ENCODE measurements at places on chromosomes 11 and 22. TPM values are rescaled to one million over a fixed set of nuclear protein-coding genes. Genes with fewer than 3 reads are reported as not detected.

GRCh38 chr22:41576877-41577276 lies 12.8 kb downstream of the PMM1 start:
- H3K27me3 ChIP-seq = no peaks in the 10 kb centered on the region
- no peak overlapping the region for H3K4me3 ChIP-seq
- H3K27ac ChIP-seq = no peak overlapping the region
- no peaks in the 10 kb centered on the region for H3K4me1 ChIP-seq
- DNase-seq = peak; percentile 70

CEND1 gene
- not detected for polyA plus RNA-seq

GRCh38 chr11:16356761-16357393 lies 531 bp upstream of the SOX6 start:
- no peaks in the 10 kb centered on the region for H3K27me3 ChIP-seq
- no peak for DNase-seq
- H3K4me3 ChIP-seq = no peak overlapping the region
- peaks cover 10% of the 10 kb centered on the region for H3K4me1 ChIP-seq
- no peaks in the 10 kb centered on the region for H3K36me3 ChIP-seq
- no peak overlapping the region for H3K27ac ChIP-seq

GRCh38 chr11:15115686-15116085 lies 963 bp downstream of the INSC start:
- no peaks in the 10 kb centered on the region for H3K4me1 ChIP-seq
- no peak for DNase-seq
- no peak overlapping the region for H3K4me3 ChIP-seq
- H3K27ac ChIP-seq = no peak overlapping the region
- H3K36me3 ChIP-seq = no peaks in the 10 kb centered on the region

MRPL23 gene
- 68.0 TPM for polyA plus RNA-seq

LDHAL6A gene
- polyA plus RNA-seq = not detected

GRCh38 chr11:93567401-93567895 lies 24.3 kb upstream of the SMCO4 start:
- peak overlapping the region; percentile 84 for H3K27ac ChIP-seq
- DNase-seq = no peak
- no peaks in the 10 kb centered on the region for H3K27me3 ChIP-seq

GRCh38 chr11:127055236-127055635 lies 54.7 kb upstream of the KIRREL3 start:
- H3K36me3 ChIP-seq = no peaks in the 10 kb centered on the region
- H3K27me3 ChIP-seq = no peaks in the 10 kb centered on the region
- H3K4me3 ChIP-seq = no peak overlapping the region

GAL3ST1 gene
- polyA plus RNA-seq = 1.4 TPM

DNA sequence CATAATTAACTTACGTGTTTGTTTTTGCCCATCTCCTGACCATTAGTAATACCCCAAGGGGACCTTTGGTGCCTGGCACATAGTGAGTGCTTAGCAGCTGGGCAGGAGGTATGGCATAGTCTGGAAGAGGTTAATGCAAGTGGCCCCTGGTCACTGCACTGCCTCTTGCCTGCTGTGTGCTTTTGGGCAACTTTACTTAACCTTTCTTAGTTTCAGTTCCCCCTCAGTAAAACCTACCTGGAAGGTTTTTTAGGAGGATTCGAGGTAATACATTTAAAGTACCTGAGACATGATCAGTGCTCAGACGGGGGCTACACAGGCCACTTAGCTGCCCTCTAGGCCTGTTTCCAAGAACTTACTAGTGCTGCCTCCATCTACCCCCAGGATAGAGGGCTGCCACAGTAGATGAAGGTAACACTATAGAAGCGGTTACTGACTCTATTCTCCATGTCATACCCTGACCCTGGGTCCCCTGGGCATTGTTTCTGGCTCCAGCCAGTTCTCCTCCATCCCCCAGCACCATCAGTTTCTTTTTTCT lies 3.3 kb downstream of the POLD4 start:
- H3K27ac ChIP-seq = no peak overlapping the region
- no peaks in the 10 kb centered on the region for H3K36me3 ChIP-seq
- H3K27me3 ChIP-seq = no peaks in the 10 kb centered on the region
- no peak overlapping the region for H3K4me3 ChIP-seq
- peaks cover 32% of the 10 kb centered on the region for H3K4me1 ChIP-seq

CRYBB2 gene
- polyA plus RNA-seq = 0.10 TPM

- no peak overlapping the region for H3K27ac ChIP-seq
- DNase-seq = no peak
- H3K27me3 ChIP-seq = no peaks in the 10 kb centered on the region
- H3K36me3 ChIP-seq = no peaks in the 10 kb centered on the region
These were observed 63.3 kb upstream of the ME3 start for GRCh38 chr11:86735451-86736290.

- H3K27me3 ChIP-seq = no peaks in the 10 kb centered on the region
- peak overlapping the region; percentile 44 for H3K27ac ChIP-seq
- no peak overlapping the region for H3K4me3 ChIP-seq
- H3K4me1 ChIP-seq = no peaks in the 10 kb centered on the region
- H3K36me3 ChIP-seq = no peaks in the 10 kb centered on the region
These were observed 9.9 kb downstream of the OSBPL5 start for GRCh38 chr11:3155216-3155615.

SVIP gene
- polyA plus RNA-seq = 3.1 TPM

DNA sequence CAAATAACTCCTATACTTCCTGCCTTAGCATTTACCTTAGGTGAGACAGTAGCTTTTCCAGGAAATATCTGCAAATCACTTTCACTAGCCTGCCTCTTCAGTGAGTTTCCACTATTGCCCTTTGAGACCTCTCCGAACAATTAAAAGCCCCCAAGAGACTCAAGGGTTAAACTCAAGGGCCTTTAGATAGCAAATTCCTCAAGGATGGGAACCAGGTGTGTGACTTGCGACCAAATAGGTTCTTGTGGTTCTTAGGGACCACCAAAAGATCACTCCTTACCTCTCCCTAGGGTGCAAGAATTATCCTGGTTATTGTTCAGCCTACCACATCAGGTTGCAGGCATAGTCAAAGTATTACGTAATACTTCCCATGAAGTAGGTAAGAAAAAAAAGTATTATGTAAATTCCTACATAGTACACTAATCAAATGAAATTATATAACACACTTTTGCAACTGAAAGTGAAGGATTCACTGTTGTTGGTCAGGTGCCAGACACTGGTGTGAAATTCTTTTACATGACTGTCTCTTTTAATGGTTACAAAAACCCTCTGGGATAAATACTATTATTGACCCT lies 1.4 kb upstream of the RDX start:
- H3K36me3 ChIP-seq = no peaks in the 10 kb centered on the region
- no peak for DNase-seq
- H3K4me3 ChIP-seq = no peak overlapping the region
- peaks cover 35% of the 10 kb centered on the region for H3K4me1 ChIP-seq

DNA sequence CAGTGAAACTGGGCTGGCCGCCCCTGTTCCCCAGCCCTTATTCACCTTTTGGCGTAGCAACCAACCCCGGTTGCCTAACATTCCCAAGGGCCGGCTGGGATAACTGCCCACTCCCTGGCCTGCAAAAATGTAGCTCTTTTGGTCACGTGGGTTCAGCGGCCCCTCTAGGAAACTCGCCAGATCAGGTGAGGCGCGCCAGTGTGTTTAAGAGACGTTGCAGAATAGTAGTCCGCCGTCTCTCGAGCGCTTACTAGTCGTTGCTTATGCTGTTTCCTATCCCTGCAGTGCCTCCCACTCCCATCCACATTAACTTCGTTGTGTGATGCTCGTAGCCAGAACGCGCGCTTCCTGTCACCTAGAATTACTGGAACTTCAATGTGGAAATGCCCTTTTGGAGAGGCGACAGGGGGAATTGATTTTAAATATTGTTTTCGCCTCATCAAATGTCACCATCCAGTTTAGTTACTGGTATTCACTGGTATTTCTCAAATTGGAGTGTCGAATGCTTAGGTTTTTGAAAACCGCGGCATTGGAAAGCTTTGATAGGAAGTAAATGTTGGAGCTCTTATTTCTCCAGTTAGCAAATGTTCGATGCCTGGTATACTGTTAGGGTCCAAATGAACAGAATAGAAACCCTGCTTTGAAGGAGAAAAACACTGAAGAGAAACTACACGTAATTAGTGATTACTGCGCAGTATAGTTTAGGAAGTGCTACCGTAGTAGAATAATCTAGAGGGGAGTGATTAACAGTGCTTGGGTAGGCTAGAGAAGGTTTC lies 823 bp downstream of the CEP57 start:
- H3K36me3 ChIP-seq = peaks cover 7% of the 10 kb centered on the region
- peaks cover 11% of the 10 kb centered on the region for H3K4me1 ChIP-seq
- H3K4me3 ChIP-seq = peak overlapping the region; percentile 93
- H3K27ac ChIP-seq = peak overlapping the region; percentile 99
- peak; percentile 73 for DNase-seq
- H3K27me3 ChIP-seq = no peaks in the 10 kb centered on the region

ATG13 gene
- polyA plus RNA-seq = 37.7 TPM

DNA sequence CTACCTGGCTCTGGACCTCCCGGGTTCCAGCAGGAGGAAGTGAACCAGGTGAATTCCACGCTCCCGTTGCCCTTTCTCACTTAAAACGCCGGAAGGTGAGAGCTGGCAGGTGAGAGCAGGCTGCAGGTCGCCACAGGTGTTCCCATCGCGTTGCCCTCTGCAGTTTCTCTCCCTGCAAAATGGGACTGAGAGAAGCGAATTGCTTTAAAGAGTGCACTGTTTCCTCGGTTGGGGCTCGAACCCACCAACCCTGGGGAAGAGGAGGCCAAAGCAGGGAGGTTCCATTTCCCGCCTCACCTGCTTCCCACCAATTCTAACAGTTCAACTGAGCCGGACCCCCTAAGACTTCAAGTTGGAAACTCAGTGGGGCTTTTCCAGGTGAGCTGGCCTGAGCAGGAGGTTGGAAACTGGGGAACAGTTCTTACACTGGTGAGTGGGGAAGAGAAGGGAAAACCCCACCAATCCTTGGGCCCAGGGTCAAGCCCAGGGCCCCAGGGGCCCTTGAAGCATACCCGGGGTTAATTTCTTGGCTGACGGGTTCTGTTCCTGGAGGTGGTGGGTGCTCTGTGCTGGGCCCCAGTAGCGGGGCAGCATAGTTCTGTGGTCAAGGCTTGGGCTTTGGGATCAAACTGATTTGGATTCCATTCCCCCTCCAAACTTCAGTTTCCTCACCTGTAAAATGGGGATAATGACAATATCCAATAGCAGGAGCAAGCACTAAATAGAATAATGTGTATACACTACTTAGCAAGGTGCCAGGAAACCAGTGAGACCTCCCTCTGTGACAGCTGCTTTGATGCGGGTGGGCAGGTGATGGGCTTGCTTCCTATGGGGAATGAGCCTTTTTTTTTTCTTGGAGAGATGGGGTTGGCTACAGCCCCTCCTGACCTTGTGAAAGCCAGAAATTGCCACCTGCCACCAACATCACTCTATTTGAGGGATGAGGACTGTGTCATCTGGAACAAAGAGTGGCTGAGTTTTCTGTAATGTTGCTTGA lies 788 bp downstream of the CD82 start:
- peak overlapping the region; percentile 61 for H3K27ac ChIP-seq
- H3K36me3 ChIP-seq = no peaks in the 10 kb centered on the region
- no peak for DNase-seq
- H3K27me3 ChIP-seq = no peaks in the 10 kb centered on the region

DNHD1 gene
- polyA plus RNA-seq = 6.3 TPM

C11orf65 gene
- 1.2 TPM for polyA plus RNA-seq

- H3K27me3 ChIP-seq = no peaks in the 10 kb centered on the region
- no peak overlapping the region for H3K27ac ChIP-seq
- no peaks in the 10 kb centered on the region for H3K36me3 ChIP-seq
- H3K4me3 ChIP-seq = no peak overlapping the region
- no peak for DNase-seq
- no peaks in the 10 kb centered on the region for H3K4me1 ChIP-seq
These were observed 680.0 kb downstream of the BRD1 start for GRCh38 chr22:49147617-49148175.

JAML gene
- polyA plus RNA-seq = 3.4 TPM

- no peak overlapping the region for H3K27ac ChIP-seq
- peaks cover 11% of the 10 kb centered on the region for H3K36me3 ChIP-seq
- no peaks in the 10 kb centered on the region for H3K27me3 ChIP-seq
- H3K4me3 ChIP-seq = no peak overlapping the region
- no peak for DNase-seq
These were observed 43.6 kb downstream of the BRD1 start for GRCh38 chr22:49783926-49784629.

ABCG4 gene
- 0.03 TPM for polyA plus RNA-seq

GRCh38 chr22:49632199-49633009 lies 195.3 kb downstream of the BRD1 start:
- no peak overlapping the region for H3K27ac ChIP-seq
- H3K4me1 ChIP-seq = peaks cover 4% of the 10 kb centered on the region
- H3K27me3 ChIP-seq = no peaks in the 10 kb centered on the region

- no peaks in the 10 kb centered on the region for H3K36me3 ChIP-seq
- H3K4me3 ChIP-seq = peak overlapping the region; percentile 96
- H3K4me1 ChIP-seq = peaks cover 11% of the 10 kb centered on the region
- H3K27ac ChIP-seq = peak overlapping the region; percentile 87
- no peaks in the 10 kb centered on the region for H3K27me3 ChIP-seq
These were observed 659 bp upstream of the TEAD1 start for GRCh38 chr11:12673601-12673923.

DNA sequence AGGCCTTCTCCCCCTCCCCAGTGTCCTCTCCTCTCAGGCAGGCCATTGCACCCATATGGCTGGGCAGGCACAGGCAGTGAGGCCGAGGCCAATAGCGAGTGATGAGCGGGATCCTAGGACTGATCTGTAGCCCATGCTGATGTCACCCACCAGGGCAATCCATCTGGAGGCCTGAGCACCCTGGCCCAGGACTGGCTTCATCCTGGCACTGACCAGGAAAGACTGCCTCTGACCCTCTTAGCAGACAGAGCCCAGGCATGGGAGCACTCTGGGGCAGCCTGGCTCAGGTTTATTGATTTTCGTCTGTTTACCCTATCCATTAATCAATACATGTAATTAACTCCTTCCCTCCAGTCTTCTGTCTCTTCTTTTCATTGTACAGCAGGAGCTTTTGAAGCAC lies 5.1 kb upstream of the TIRAP start:
- no peaks in the 10 kb centered on the region for H3K27me3 ChIP-seq
- peak; percentile 49 for DNase-seq
- peak overlapping the region; percentile 45 for H3K27ac ChIP-seq
- H3K36me3 ChIP-seq = peaks cover 15% of the 10 kb centered on the region
- no peak overlapping the region for H3K4me3 ChIP-seq

GRCh38 chr22:28241656-28242290 lies 322.7 kb upstream of the PITPNB start:
- H3K27ac ChIP-seq = no peak overlapping the region
- H3K4me1 ChIP-seq = peaks cover 7% of the 10 kb centered on the region
- H3K36me3 ChIP-seq = no peaks in the 10 kb centered on the region
- no peak for DNase-seq
- no peaks in the 10 kb centered on the region for H3K27me3 ChIP-seq

DNA sequence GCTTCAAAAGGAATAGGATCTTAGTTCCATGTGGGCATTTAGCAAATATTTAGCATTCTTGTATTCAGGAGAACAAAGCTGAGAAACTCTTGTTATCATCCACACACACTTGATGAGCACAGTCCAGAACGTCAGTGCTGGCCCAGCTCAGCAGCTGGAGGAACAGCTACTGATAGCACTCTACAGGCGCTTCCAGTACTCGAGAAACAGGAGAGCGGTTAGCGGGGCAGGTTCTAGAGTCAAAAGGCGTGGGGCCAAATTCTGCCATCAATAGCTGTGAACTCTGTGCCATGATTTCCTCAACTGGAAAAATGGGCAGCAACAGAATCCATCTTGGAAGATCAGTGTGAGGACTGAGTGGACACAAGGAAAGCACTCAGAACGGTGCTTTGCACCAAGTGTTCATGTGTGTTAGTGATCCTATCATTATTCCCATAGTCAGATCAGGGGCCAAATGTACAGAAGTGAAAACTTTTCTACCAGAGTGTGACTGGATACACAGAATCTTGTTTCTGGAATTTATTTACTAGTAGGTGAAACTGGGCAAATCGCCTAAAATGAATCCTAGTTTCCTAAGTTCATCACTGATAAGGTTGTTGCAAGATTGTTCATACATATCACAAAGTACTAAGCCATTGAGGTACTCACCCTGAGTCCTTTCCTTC lies 3.2 kb downstream of the JOSD1 start:
- peak; percentile 63 for DNase-seq
- no peaks in the 10 kb centered on the region for H3K27me3 ChIP-seq
- no peak overlapping the region for H3K4me3 ChIP-seq
- H3K36me3 ChIP-seq = no peaks in the 10 kb centered on the region
- peaks cover 26% of the 10 kb centered on the region for H3K4me1 ChIP-seq

Data from liver (tissue), 10 donors.